Stimulated activated CD4-positive, alpha-beta T cell treated with anti-CD3 and anti-CD28 coated beads, Interleukin-4, amount 100 ng/mL, for 1 hour (primary cell): ENCODE measurements at places on chromosomes 5 and 9.

- DNase-seq: no peak
These were observed 257.7 kb upstream of the KLF9 start for GRCh38 chr9:70672161-70672649.

- DNase-seq: no peak
These were observed 24.3 kb downstream of the MAT2B start for GRCh38 chr5:163529698-163530097.

- DNase-seq: no peak
These were observed 91.8 kb upstream of the IFNK start for GRCh38 chr9:27432308-27432707.

DNA sequence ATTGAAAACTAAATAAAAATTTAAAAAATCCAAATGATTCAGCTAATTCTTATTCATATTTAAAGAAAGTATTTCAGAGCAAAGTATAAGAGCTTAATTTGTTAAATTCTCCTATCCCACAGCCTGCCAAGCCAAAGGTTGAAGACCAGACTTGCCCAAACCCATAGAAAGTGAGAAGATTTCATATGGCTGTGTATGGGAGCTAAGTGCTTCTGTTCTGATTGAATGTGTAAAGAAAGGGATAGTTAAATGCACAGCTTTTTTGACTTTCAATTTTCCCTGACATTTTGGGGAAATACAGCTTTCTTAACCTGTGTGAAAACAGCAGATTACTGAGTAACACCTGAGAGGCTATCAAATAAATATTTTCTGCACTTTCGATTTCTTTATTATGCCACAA lies 125.0 kb upstream of the MTAP start:
- no peak for DNase-seq

DNA sequence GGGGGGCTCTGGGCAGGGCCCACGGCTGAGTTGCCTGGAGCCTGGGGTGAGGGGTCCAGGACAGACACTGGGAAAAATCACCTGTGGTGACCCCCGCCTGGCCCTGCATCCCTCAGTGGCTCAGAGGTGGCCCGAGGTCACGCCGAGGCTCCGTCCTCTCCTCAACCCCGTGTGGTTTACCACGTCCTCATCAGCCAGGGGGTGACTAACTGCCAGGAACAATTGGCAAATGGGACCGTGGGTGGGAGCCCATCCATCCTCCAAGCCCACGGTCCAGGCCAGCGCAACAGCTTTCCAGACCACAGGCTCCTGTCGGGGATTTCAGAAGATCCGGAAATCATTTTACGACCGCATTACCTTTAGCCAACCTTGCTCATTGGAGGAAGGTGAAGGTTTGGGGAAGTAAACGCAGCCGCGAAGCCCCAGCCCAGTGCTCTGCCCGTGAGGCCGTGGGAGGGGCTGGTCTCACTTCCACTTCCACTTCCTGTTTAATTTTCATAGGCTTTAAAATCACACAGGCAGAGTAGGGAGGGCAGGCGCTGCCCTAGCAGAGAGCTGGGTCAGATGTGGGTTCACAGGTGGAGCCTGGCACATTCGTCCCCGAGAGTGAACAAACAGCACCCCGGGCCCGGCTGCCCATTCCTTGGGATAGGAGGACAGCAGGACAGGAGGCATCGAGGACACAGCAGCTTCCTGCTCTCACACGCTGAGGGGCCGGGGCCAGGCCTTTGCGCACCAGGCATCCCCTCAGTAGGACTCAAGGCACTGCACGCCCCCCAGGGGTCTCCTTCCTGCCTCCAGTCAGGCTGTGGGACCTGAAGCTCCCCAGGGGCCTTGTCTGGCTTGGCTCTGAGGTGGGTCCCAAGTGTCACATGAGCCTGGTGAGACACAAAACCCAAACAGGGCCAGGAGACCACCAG lies 19.8 kb upstream of the SLC9A3 start:
- peak; percentile 46 for DNase-seq

DNA sequence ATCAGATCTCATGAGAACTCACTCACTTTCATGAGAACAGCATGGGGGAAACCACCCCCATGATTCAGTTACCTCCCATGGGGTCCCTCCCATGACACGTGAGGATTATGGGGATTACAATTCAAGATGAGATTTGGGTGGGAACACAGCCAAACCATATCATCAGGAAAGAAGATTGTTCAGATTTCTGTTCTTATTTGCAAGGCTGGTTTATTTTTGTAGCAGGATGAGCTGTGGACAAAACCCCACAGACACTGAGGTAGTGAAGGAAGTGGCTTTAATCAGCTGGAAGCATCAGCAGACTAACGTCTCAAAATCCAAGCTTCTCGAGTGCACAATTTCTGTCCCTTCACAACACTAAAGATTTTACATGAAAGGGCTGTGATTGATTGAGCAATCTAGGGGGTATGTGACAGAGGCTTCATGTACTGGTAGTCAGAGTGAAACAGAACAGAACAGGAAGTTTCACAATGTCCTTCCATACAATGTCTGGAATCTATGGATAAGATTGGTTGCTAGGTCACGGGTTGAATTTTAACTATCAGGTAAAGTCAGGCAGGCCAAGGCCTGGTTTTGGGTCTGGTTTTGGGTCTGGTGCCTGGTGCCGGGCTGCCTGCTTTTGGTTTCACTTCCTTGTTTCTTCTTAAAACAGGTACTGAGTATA lies 91.3 kb upstream of the ZNF366 start:
- DNase-seq: no peak

DNA sequence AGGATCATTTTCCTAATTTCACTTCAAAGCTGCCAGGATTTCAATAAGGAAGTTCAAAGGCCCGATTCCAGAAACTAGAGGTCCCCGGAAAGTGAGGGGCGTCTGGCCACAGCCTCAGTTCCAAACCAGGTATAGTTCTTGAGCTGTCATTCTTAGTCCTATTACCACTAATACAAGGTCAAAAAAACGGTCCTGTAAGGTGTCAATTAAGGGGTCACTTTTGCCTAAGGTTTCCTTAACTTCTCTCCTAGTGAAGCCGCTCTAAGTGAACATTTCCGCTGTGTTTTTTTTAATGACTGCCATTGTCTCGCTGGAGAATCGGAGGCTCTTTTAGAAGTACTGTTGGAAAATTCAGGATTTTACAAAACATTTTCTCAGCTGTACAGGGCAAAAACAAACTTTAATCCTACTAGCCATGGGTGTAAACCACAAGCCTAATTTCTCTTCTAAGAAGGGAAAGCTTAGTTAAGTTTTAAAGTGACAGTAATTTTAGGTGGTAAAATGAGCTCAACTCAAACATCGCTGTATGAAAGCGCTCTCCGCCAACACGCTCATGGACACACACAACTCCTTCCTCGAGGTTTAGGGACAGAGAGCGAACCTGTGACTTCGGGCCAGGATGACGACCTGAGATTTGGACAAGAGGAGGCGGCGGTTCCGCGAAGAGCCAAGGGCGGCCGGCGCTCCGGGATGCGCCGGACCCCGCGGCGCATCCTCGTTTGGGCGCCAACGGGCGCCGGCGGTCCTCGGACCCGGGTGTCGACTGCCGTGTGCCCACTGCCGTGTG lies 76.7 kb upstream of the IFNE start:
- peak; percentile 17 for DNase-seq

DNA sequence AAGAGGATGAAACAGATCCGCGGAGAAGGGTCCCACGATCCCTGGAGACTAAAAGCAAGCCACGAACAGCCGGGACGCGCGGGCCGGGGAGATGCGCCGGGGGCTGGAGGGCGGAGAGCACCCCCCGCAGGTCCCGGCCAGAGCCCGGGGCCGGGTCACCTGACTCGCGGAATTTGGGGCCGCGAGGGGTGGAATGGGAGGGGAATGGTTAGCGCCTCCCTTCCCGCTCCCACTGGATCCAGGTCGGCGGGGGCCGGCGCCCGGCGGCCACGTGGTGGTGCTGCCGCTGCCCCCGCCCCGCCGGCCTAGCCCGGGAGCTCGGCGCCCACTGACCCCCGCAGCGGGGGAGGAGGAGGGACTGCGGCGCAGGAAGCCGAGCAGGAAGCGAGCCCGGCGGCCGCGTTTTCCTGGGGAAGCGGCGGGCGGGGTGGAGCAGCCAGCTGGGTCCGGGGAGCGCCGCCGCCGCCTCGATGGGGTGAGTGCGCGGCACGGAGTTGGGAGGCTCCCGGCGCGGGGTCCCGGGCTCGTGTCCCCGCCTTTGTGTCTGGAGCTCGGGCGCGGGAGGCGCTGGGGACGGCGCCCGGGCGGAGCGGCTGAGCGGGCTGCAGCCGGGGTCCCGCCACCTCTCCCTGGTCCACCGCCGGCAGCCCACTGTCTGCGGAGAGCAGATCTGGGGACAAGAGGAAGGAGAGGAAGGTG lies at the start of gene RAI14:
TSS of gene RAI14 (plus strand) at position 328 of the 699 bp plus-strand sequence. CDS start 30,592 bp downstream, outside the sequence.
- DNase-seq: peak; percentile 24

GRCh38 chr5:154010660-154011059 lies 28.1 kb downstream of the FAM114A2 start:
- DNase-seq: no peak

DNA sequence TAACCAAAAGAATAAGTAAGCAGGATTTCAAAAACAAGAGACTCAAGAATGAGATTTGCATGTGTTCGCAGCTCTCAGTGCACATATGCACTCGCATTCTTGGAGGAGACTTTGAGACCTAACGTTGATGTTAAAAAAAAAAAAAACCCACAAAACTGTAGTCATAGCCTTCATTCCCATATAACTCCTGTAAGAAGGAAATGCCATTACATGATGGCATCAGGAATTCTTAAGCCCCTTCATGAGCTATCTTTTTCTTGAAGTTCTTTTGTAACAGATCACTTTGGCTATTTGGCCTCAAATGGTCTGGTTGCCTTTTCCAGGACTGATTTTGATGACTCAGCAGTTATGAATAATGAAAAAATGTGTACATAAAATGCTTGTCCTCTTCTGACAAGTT lies 113.8 kb downstream of the ALDH1A1 start:
- DNase-seq: no peak
